Activated CD4-positive, alpha-beta memory T cell treated with anti-CD3 and anti-CD28 coated beads, Interleukin-2, amount 10 ng/mL, durations not matched to agents 7 days and 5 days (primary cell): ENCODE measurements at places on chromosomes 1 and 21. TPM values are rescaled to one million over a fixed set of nuclear protein-coding genes. Genes with fewer than 3 reads are reported as not detected.
A peak's percentile ranks its signal among the peaks of the same experiment; 100 is the strongest.

- DNase-seq, result no peak
Observed at GRCh38 chr1:83318366-83318765, 680.6 kb downstream of the TTLL7 start.

FAM177B gene
- not detected for total RNA-seq

GRCh38 chr1:16026723-16027484 is 5.1 kb downstream of the CLCNKA start:
- DNase-seq, result no peak

GRCh38 chr1:242854466-242854865 is 330.0 kb upstream of the PLD5 start:
- DNase-seq, result no peak

GRCh38 chr1:206691604-206692003 is 6.9 kb downstream of the MAPKAPK2 start:
- DNase-seq, result no peak

DNA sequence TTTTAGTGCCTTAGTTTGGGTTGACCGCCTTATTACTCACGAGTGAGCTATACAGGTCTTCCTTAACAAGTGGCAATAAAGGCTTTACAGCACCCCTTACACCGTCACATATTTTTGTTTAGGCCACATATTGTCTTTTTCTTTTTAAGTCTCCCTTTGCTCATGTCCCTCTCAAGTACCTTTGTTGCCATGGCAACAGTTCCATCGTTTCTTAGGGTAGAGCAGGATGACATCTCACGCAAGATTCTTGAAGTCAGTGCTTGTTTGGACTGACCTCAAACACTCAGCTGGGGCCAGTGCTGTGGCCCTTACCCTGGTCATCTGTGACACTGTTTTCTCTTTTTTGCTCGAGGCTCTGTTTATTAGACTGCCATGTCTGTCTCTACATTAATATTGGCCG is 69.8 kb downstream of the PBX1 start:
- DNase-seq, result no peak

KCNJ9 gene
- not detected for total RNA-seq

MMP23B gene
- total RNA-seq, result 0.63 TPM

DNA sequence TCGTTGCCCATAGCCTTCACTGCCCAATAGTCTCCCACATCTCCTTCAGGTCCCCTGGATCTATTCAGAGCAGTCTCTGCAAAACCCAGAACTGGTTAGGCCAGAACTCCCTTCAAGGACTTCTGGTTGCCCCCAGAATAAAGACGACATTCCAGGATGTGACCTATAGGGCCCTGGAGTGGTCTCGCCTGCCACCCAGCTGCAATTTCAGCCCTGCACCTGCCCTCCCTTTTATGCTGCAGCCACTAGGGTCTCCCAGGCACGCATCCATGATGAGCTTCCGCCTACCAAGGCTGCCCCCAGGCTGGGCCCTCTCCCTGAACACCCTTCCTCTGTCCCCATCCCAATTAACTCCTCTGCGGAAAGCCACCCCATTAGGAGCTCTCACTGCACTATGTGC is 7.2 kb upstream of the TSPEAR start:
- no peak for DNase-seq

DNM3 gene
- 2.0 TPM for total RNA-seq

DNA sequence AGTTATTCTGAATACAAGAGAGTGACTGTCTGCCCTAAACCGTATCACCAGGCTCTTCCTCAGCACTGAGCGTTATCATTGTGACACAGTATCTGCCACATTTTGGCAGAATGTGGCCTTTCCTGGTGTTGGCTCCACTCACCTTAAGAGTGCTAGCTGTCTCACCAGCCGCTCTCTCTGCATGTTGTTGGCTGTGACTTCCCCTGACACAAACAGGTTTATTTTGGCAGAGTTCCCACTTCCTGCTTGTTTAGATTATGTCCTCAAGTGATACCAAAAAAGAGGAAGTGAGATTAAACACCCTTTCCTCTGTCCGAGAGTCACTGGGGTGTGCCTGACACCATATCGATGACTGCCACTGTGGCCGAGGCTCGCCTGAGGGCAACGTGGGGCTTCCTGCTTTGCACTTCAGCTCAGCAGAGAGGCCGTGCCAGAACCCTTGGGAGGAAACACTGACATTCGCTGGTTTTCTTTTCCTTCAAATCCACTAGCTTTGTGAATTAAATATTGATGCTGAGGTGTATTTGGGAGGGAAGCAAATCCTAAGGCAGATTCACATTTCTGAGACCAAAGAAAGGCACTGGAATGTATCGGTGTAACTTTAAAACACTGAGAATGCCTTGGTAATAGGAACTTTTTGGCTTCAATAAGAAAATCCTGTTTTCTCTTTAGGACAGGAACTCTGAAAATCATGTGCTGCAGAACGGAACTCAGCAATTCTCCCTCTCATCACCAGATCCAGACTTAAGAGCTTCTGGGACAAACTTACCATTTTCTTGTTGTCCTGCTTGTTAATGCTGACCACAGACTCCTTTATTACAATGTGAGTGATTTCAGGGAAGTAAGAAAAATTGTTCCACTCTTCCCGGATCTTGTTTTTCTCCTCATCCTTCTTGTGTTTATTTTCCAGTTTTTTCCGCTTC is 102.1 kb downstream of the JAK1 start:
- peak; percentile 70 for DNase-seq

- DNase-seq, result no peak
Observed at GRCh38 chr1:244346972-244347618, 104.6 kb downstream of the ADSS2 start.

DNA sequence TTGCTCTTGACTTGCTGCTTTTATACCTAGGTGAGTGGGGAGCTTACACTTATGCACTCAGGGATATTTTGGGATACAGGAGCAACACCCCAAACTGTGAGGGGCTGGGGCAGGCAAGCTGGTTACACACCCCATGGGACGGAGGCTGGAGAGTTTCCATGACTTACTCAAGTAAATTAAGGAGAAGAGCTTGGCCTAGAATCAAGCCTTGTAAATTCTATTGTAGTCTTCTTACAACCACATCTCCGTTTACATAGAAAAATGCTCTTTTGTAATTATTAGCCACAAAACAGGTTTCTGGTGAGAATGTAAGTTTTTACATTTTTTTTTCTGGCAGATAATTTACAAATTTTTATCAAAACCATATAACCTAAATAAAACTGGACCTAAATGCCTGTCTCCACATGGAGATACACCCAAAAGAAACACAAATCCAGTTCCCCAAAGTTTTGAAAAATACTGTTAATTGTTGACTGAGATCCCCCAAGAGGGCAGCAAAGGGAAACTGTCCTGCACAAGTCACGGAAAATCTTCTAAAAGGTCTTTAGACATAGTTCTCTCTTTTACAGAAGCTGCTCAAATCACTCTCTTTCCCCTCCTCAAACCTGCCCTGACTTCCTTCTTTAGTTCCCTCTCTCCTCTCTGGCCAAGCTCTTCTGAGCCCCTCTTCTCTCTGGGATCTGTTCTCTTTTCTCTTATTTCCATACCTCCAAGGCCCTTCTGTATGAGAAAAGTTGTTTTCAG is 134.0 kb downstream of the HIVEP3 start:
- DNase-seq, result no peak

DNA sequence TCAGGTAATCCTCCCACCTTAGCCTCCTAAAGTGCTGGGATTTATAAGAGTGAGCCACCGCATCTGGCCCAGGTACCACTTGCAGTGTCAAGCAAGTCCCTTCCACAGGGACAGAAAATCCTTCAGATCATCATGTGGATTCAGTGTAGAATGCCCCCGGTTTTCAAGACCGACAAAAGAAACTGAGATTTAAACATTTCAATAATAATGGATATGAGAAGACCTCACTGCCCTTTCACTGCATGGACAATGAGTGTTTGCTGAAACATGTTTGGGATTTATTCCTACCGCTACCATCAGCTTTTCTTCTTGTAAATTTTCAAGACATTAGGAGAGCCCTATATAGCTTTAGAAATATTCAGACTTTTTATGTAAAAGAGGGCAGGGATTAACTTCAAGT is 41.5 kb downstream of the HTR6 start:
- DNase-seq, result no peak

LRRC41 gene
- 40.3 TPM for total RNA-seq

GRCh38 chr1:17045150-17045549 is 8.7 kb downstream of the SDHB start:
- no peak for DNase-seq

AMY2B gene
- 6.7 TPM for total RNA-seq

DNA sequence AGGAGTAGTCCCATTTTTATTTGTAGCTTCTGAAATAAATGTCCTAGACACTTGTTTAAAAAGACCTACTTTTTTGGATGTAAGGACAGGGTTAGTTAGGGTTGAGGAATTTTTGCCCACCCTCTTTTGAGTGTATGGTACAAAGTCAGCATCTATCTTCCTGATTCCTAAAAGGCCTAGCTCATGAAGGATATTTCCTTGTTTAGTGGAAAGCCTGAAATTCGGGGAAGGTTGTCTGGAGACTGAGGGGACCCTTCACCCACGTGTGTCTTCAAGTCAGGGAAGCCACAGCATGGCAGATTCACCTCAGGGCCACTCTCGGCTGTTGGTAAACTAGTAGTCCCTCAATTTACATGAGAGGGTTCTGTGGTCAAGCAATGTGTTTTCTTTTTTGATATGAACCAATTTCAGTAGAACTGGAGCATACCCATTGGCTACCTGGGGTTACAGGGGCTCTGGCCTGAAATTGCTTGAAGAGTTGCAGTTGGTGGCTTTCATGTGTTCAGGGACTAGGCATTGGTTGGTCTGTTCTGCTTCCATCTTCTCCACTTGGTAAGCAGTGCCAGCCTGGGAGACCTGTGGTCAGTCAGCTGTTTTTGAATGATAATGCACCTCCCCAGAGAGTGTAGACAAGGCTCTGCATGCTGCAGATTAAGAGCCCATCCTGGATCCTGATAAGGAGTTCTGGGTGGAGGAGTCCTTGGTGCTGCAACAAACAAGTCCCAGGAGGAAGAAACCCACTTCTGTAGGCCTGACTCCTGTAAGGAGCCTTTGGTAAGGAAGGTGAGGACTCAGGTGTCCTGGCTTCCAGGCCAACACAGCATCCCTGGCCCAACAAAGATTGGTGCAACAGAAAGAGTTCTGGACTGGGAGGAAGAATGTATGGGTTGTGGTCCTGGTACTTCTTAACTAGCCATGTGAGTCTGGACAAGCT is 6.3 kb downstream of the BTG2 start:
- DNase-seq, result no peak

DNA sequence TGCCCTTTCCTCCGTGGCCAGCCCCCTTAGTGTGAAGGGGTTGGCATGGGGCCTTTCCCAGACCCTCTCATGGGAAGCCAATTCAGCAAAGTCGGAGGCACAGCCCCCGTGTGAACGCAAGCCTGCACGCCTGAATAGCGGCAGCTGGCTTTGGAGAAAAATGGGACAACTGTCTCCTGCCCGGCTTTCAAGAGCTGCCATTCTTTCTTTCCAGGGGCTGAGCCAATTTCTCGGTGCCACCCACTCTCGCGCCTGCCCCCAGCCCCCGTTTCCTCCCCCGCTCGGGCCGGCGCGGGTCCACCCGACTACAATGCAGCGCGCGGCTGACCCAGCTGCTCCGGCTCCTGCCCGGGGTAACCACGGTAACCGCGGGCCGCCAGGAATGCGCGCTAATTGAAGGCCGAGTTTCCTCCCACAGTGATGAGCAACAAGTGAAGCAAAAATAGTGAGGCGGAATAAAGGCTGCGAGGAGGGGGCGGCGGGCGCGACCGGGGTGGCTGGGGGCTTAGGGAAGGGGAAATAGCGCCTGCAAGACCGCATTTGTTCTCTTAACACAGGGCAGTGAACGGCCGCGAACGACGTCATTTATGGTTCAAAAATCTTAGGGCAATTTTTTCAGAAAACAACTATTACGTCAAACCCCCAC is 27.8 kb downstream of the ILDR2 start:
- DNase-seq, result no peak

KRTAP21-3 gene
- not detected for total RNA-seq

DNA sequence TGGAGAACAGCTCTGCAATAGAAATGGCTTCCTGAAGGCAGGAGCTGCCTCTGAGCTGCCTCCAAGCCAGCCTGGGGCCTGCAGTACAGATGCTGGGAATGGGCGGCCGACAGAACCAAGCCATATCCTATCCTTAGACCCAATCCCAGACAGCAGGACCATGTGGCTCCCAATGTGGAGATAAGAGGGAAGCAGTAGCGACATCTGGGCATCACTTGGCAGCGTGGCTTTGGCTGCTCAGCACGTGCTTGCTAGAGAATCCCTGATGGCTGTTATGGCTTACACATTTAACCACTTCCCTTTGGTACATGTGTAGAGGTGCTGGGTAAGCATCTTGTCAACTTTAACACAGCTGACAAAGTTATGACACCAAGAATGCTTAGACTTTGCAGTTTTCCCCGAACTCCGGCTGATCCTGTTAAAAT is 87.7 kb downstream of the MAN1C1 start:
- peak; percentile 52 for DNase-seq

DNA sequence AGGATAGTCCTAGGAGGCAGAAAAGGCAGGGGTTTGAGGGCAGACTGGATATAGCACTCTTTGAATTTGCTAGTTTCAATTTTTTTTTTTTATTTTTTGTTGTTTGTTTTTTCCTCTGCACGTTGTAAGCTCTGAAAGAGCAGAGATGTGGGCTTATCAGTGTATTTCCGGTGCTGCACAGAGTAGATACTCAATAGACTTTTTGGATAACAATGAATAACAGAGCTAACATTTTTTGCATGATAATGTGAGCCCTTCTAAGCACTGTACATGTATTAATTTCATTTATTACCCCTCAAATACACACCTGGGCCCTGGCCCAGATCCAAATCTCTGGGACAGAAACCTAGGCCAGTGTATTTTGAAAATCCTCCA is 17.1 kb upstream of the PARP1 start:
- no peak for DNase-seq

- DNase-seq, result no peak
Observed at GRCh38 chr1:33370301-33370700, 49.4 kb upstream of the A3GALT2 start.

- no peak for DNase-seq
Observed at GRCh38 chr1:19028546-19029129, 72.2 kb upstream of the IFFO2 start.

DNA sequence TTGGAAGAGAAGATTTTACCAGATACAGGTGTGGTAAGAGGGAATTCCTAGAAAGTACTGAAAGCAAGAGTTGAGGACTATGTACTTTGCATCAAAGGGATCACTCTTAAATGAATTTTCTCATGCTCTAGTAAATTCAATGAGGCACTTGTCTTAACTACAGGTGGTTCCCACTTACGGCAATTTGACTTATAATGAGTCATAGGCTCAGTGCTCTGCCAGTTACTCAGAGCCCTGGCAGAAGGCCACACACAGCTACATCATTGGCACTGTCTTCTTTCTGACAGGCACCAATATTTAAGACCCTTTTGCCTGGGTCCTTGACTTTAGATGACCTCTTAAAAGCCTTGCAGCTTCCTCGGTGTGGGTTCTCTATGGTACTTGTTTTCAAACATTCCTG is 15.9 kb upstream of the ADAMTS5 start:
- DNase-seq, result no peak

DNA sequence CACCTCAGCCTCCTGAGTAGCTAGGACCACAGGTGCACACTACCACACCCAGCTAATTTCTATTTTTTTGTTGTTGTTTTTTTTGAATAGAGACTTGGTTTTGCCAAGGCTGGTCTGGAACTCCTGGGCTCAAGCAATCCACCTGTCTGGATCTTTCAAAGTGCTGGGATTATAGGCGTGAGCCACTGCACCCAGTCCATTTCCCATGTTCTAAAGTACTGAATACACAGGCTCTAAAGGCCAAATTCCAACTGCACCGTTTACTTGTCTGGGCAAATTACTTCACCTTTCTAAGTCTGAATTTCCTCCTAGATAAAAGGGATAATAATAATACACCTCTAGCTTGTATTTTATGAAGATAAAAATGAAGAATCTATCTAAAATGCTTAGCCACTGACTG is 39.6 kb downstream of the FRRS1 start:
- DNase-seq, result no peak
